ENCODE measurements at places on chromosomes 2 and 18.

DNA sequence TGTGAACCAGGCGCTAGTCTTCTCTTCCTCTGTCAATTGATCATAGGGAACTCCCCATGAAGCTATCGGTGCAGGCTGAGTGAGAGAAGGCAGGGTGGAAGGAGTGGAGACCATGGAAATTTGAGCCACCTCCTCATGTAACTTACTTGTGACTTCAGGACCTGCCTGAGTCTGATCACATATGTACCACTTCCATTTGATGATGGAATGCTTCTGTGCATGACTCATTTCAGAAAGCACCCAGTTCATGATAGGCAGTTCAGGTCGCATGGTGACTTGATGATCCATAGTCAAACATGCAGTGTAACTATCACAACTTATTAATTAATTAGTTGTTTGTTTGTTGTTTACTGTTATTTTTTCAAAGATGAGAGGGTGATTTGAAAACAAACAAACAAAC lies 1296.7 kb downstream of the SUCLG1 start:
- no peak for DNase-seq

- DNase-seq, result no peak
Observed at GRCh38 chr18:72613534-72613930, 69.4 kb upstream of the CBLN2 start.

DNA sequence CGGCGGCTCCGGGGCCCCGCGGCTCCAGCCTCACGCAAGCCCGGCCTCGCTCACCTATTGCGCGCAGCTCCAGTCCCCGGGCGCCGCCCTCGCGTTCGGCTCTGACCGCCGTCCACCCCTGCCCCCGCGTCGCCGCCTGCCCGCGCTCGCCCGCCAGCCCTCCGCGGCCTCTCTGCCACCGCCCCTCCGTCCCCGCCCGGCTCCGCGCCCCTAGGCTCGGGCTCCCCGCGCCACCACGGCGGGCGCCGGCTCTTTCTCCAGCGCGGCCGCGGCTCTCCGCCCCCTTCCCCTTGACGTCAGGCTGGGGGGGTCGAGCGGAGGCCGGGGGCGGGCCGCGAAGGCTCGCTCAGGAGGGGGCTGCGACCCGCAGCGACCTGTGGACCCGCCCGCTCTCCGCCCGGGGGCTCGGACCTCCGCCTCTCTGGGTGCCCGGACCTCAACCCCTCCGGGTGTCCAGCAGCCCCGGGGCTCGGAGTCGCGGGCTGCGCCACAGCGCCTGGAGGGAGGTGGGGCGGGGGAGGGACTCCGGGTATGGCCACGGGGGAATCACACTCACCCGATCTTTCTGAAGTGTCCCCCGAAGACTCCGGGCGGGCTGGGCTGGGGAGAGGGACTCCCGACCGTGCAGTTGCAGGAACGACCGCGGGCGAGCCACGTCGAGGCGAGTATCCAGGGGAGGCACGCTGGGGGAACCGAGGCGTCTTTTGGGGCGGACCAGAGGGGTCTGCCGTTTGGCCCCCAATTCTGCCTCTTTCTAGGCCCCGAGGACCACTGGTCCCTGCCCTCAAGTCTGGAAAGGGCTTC lies at the start of gene SEMA4C:
Gene SEMA4C (minus strand): TSS at position 259 of the 804 bp plus-strand sequence. CDS start 2,194 bp downstream, outside the sequence.
- no peak for DNase-seq

GRCh38 chr2:111037128-111037527 lies 83.6 kb upstream of the BCL2L11 start:
- no peak for DNase-seq

DNA sequence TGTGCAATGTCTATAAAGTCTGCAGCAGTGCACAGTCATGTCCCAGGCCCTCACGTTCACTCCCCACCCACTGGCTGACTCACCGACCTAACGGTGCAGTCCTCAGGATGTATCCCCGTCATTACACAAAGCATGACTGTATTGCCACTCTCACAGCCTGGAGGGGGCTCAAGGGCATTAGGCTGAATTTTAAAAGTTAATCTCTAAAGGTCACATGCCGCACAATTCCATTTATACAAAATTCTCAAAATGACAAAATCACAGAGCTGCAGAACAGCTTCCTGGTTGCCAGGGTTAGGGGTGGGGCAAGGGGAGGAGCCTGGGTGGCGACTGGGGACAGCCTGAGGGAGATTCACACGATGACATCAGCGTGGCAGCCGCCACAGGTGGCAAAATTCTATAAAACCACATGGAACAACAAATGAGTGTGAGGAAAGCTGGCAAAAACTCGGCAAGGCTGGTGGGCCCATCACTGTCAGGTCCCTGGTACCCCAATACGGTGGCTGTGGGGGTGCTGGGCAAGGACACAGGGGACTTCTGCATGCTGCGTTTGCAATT lies 97.6 kb downstream of the NDUFA10 start:
- DNase-seq, result no peak

Data from NCI-H526 treated with DMSO at 0.1 percent for 48 hours (cell line).